ENCODE measurements at places on chromosomes 4 and X. TPM values are rescaled to one million over a fixed set of nuclear protein-coding genes. Genes with fewer than 3 reads are reported as not detected.
A peak's percentile ranks its signal among the peaks of the same experiment; 100 is the strongest.

GRCh38 chrX:12874581-12874980 lies 7.7 kb downstream of the TLR7 start:
- DNase-seq = peak; percentile 22

GRCh38 chrX:13829983-13830382 lies 13.1 kb upstream of the GPM6B start:
- DNase-seq = no peak

GRCh38 chr4:86174506-86174905 lies 185.3 kb downstream of the MAPK10 start:
- no peak for DNase-seq

STARD8 gene
- polyA plus RNA-seq = 19.1 TPM

PGK1 gene
- polyA plus RNA-seq = 263 TPM
